ENCODE measurements at places on chromosomes 2 and 18. TPM values are rescaled to one million over a fixed set of nuclear protein-coding genes. Genes with fewer than 3 reads are reported as not detected.

Gene IL36A
- total RNA-seq, result not detected

Gene KIAA2012
- not detected for total RNA-seq

Gene MYO5B
- 9.4 TPM for total RNA-seq

Gene ARHGAP28
- 0.02 TPM for total RNA-seq

Gene ASB18
- total RNA-seq, result not detected

Gene GPR17
- total RNA-seq, result 0.10 TPM

Gene RPS27A
- total RNA-seq, result 3,269 TPM
